ENCODE measurements at places on chromosomes 3 and 15. TPM values are rescaled to one million over a fixed set of nuclear protein-coding genes. Genes with fewer than 3 reads are reported as not detected.

DNA sequence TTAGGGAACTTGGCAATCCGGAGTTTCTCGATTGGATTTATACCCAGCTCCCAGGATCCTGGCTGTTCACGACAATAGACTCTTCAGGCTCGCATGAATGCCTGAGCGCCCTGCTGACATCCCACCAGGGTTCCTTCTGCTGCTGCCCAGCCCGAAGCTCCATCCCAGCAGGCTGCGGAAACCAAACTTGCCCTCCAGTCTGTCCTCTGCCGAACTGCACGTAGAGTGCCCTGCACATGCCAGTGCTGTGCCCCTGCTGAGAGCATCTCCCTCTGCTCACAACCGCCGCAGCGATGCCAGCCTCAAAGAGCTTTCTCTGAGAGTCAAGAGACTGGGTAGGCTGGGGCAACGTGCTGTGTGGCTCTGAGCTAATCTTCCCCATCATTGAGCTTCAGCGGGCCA is 6.9 kb downstream of the ADAMTS7 start:
- peak; percentile 66 for DNase-seq

- no peak for DNase-seq
Measured at GRCh38 chr15:41691471-41691870, 31.3 kb downstream of the MGA start.

GRCh38 chr15:73650416-73651126 is 17.4 kb upstream of the NPTN start:
- DNase-seq, result no peak

DNA sequence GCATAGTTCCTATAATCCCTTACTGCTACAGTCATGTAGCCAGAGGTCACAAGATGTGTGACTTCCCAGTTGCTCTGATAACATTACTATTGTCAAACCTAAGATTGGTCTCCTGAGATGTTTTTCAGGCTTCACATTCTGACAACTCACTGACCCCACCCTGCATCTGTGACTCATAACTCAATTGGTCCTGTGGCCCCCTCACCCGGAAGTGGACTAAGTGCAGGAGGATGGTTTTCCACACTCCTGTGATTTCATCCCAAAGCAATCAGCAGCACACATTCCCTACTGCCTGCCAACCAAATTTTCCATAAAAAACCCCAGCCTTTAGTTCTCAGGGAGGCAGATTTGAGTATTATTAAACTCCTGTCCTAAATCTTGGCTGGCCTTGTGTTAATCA is 564.9 kb upstream of the ZNF385D start:
- no peak for DNase-seq

- DNase-seq, result no peak
Measured at GRCh38 chr3:187960820-187961219, 193.1 kb upstream of the LPP start.

DNA sequence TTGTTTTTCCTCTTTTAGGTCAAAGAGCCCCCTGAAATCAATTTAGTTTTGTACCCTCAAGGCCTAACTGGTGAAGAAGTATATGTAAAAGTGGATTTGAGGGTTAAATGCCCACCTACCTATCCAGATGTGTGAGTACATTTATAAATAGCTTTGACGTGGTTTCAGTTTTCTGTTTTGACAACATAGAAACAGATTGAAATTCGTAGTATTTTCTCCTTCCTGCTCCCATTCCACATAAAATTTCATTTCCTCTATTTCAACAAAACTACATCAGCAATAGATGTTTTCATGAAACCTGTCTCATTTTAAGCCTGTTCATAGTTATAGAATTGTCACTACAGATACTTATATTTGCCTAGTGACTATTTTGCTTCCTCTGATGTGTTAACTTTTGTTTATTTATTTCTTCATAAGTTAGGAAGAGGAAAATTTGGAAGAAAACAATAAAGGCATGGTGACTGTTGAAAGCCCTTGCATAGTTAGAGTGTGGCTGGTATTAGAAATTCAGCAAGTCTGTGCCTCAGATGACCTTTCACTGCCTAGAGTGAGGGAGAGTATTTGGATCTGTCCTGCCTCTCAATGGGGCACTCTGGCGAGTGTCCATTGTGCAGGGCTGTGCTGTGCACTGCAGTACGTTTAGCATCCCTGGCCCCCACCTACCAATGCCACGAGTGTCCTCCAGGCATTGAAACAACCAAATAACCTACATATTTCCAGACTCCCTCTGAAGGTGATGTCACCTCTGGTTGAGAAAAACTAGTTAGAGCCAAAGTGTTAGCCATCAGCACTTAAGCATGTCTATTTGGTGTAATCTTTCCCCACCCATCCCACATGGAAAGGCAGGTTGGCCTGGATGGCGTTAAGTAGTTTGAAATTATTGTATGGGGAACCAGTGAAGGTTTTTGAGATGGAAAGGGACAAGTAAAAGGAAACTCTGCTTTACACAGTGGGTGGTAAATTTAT is 5.9 kb downstream of the EIF2AK4 start:
- peak; percentile 8 for DNase-seq

PRTG gene
- total RNA-seq, result 35.5 TPM

BFSP2 gene
- total RNA-seq, result not detected
